T-helper 1 cell (primary cell): ENCODE measurements at places on chromosomes 2 and 18.
A peak's percentile ranks its signal among the peaks of the same experiment; 100 is the strongest.

GRCh38 chr2:82320296-82320695, 2015.7 kb upstream of the LRRTM1 start:
- no peak for DNase-seq

DNA sequence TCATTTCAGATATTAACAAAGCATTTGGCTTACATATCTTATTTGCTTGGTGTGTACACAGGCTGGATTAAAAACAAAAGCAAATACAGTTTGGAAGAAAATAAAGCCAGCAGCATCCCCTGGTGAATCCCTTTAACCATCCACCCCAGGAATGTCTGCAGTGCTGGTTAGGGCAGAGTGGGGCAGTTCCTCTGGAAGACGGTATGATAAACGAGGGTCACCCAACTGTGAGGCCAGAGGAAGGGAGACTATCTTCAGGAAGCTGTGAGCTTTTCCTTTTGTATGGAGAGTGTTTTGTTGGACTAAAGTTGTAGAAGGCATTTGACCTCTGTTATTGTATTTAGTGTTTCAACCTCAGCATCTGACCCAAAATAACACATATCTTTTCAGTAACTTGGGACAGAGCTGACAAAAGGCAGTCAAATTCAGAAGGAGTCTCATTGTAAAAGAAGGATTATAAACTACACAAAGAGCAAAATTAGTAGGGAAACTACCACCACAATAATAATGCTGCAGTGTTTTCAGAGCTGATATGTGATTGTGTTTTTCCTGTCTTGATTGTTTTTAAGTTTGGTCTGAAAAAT, 159.1 kb downstream of the FMNL2 start:
- DNase-seq: no peak

GRCh38 chr2:69164061-69164778, 151.2 kb downstream of the ANTXR1 start:
- no peak for DNase-seq

GRCh38 chr2:33077844-33078243, 131.1 kb downstream of the LTBP1 start:
- no peak for DNase-seq

DNA sequence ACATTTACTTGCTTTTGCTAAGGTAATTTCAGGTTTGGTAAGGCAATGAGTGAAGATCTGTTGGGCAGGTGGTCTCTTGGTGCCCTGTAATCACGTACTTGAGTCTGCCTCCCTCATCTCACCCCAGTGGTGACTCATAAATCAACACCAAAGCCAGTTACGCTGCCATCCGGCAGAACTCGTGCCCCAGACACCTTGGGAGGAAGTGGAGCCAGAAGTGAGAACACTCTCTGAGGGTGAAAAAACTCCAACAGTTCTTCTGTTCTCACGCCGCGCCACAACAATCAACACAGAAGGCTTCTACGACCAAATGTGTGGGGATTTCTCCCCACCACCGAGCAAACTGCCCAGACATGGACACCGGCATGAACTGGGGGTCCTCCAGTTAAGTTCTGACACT, 206.2 kb downstream of the ARL4C start:
- peak; percentile 98 for DNase-seq

GRCh38 chr2:37507703-37508102, 163.3 kb downstream of the QPCT start:
- DNase-seq: no peak

DNA sequence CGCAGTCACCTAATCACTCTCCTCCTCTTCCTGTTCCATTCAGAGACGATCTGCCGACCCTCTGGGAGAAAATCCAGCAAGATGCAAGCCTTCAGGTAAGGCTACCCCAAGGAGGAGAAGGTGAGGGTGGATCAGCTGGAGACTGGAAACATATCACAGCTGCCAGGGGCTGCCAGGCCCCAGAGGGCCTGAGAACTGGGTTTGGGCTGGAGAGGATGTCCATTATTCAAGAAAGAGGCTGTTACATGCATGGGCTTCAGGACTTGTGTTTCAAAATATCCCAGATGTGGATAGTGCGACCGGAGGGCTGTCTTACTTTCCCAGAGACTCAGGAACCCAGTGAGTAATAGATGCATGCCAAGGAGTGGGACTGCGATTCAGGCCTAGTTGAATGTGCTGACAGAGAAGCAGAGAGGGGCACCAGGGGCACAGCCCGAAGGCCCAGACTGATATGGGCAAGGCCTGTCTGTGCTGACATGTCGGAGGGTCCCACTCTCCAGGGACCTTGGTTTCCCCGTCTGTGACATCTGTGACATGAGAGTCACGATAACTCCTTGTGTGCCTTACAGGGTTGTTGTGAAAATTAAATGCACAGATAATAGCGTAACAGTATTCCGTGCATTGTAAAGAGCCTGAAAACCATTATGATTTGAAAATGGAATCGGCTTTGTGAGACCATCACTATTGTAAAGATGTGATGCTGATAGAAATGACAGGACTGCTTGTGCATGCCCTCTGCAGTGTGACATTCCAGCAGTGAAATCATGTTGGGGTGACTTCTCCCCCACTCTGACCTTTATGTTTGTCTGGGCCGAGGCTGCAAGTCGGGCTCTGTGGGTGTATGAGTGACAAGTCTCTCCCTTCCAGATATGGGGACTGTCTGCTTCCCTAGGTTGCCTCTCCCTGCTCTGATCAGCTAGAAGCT, 510 bp downstream of the IL1RN start:
- DNase-seq: no peak

DNA sequence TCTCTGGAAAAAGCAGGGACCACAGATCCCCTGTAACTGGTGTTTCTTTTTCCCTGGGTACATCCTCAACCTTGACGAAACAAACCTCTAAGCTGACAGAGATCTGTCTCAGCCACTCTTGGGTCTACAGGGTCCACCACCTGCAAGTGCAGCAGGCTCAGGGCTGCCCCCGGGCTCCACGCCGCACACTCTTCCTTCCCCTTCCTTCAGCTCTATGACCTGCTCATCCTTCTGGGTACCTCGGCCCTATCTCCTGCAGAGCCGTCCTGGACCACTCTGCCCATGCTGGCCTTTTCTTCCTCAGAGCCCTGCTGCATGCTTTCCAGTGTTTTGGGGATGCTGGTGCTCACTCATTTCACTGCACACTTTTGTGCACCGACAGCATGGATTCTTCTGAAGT, 27.5 kb downstream of the TUBB6 start:
- no peak for DNase-seq

DNA sequence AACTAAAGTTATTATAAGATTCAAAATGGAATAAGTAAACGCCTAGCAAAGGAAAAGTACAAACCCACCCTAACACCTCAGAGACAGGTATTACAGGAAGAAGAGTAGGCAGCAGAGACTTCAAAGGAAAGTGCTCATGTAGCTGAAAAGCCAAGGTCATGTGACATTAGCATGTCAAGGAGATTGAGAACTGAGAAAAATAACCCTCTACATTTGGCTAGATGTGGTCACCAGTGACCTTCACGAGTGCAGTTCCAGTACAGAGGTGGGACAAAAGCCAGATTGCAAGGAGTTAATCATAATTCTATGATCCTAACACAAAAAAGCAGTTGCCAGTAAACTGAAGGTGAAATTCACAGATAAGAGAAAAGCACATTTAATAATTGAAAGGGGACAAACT, 252.7 kb downstream of the ZEB2 start:
- DNase-seq: no peak

- DNase-seq: no peak
Observed at GRCh38 chr2:64766841-64767669, 113.3 kb upstream of the SERTAD2 start.

DNA sequence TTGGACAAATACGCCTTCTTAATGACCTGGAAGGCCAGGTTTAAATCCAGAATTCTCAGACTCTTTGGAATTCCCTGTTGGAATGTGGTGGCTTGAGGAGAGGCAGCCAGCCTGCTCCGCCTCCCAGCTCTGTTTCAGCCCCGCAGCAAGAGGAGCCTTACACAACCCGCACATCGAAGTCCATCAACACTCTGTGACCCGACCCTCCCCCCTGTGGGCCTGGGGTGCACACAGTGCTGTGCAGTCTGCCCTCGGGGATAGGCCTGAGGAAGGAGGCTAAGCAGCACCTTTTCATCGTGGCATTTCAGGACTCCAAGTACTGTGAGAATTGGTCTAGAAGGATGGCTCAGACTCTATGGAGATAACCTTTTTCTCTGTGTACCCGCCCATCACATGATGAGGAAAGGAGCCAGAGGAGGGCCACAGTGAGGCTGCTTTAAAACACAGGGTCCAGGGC, 73.7 kb downstream of the GREB1L start:
- no peak for DNase-seq

- no peak for DNase-seq
Observed at GRCh38 chr2:201267278-201268030, 7.1 kb downstream of the CASP8 start.

DNA sequence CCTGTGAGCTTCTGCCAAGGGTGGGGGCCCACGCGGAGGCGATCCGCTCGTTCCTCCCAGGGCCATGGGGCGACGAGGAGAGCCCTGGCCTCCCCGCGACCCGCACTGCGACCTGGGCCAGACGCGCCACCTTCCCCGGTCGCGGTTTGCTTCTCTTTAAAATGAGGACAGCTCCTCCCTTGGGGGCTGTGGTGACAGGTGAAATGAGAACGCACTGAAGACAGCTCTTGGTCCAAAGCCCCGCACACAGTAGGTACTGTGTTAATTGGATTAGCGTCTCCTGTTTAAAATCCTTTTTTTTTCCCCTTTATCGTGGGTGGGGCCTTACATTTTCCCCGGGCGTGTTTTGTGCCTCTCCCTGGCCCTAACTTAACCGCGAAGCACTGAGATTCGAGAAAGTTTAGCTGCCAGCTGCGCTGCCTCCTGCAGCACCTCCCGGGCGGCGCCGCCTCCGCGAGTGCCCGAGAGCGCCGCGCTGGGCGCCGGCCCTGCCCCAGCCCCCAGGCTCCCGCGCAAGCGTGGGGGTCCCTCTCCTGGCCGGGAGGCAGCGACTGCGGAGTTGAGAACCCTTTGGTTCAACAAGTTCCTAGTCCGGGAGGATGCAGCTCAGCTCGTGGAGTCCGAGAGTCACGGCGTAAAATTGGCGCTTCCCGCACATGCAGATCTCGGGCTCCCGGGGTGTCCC, 1.1 kb downstream of the HPCAL1 start:
- peak; percentile 35 for DNase-seq

DNA sequence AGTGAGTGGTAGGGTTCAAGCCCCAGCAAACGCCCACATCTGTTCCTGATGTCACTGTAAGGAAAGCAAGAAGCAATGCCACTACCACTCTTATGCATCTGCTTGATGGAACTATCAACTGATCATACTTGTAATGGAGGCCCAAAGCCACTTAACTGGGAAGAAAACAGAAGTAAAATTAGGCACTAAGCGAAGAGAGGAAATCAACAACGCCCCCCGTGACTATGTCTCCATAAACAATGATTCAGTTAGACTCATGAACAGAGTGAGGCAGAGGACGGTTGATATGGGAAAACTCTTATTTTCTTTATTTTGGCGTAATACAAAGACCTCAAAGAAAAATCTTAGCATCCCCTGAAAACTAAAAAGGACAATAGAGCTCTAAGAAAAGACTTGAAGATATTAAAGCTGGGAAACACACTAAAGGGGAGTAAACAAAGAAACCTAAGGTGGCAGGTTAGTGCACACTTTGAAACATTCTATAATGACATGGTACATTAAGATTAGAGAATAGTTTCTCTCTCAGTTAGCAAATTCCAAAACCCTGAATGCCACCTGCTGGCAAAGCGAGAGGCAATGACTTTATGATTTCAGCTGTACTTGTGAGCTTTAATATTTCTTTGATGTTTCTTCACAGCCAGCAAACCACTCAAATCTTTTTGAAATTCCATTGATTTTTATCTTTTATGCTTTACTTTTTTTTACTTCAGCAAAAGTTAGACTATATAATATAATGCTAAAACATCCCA, 86.5 kb downstream of the LRP2 start:
- no peak for DNase-seq

- no peak for DNase-seq
Observed at GRCh38 chr2:8636041-8636491, 45.8 kb upstream of the ID2 start.

DNA sequence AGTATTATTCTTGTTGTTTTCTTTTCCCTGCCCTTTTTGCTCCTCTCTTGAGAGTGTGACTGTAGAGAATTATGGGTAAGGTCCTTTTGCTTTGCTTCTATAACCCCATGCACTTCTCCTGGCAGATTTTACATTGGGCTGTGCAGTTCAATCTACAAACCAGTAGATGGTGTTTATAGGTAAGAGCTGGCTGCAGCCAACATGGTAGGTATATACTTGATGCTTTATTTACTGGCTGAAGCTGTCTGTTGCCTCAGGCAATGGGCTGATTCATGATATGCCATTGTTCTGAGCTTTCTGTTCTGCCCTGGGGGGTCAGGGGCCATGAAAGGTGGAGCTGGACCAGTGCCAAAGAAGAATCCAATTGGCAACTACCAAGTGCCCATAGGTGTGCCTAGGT, 48.3 kb upstream of the MYL1 start:
- no peak for DNase-seq

DNA sequence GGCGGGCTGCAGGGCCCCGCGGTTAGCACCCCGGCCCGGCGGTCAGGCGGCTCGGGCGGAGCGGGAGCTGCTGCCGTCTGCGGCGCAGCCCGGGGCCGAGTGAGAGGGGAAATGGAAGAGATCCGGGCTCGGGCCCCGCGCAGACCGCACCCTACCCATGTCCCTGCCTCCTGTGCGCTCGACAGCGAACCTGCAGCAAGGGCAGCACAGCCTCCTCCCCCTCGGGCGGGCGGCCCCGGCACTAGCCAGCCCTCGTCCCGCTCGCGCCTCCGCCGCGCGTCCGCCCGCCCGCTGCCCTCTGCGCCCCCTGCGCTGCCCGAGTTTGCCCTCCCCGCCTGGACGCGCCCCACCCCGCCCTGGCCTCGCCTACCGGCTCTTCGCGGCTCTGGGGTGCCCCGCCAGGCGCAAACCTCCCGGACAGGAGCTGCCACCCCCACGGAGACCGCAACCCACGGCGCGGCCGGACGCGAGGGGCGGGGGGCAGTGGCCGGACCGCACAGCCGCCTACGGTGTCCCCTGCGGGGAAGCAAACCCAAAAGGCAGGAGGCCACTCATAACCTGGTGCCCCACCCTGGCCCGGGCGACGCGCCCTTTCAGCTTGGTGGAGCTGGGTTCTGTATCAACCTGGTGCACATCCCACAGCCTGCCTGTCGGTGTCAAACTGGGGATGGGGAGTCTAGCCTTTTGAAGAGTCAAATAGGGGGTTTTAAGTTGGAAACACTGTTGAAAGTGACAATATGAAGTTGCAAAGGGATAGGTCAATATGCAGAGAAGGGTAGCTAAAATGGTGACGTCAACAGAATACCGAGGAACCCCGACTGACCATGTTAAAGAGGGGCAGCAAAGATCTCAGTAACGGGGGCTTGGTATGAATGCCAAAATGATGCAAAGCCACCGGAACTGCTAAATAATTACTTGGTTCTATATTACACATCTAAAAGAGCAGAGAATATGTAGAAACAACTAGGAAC, at the start of gene IHH:
TSS of gene IHH (minus strand) at position 101 of the 971 bp plus-strand sequence. CDS start 454 bp downstream, outside the sequence.
- no peak for DNase-seq

- no peak for DNase-seq
Observed at GRCh38 chr2:205524656-205525055, 157.6 kb upstream of the NRP2 start.
